Fibroblast of skin of right quadriceps (primary cell): ENCODE measurements at places on chromosomes 5 and 9.
A peak's percentile ranks its signal among the peaks of the same experiment; 100 is the strongest.

DNA sequence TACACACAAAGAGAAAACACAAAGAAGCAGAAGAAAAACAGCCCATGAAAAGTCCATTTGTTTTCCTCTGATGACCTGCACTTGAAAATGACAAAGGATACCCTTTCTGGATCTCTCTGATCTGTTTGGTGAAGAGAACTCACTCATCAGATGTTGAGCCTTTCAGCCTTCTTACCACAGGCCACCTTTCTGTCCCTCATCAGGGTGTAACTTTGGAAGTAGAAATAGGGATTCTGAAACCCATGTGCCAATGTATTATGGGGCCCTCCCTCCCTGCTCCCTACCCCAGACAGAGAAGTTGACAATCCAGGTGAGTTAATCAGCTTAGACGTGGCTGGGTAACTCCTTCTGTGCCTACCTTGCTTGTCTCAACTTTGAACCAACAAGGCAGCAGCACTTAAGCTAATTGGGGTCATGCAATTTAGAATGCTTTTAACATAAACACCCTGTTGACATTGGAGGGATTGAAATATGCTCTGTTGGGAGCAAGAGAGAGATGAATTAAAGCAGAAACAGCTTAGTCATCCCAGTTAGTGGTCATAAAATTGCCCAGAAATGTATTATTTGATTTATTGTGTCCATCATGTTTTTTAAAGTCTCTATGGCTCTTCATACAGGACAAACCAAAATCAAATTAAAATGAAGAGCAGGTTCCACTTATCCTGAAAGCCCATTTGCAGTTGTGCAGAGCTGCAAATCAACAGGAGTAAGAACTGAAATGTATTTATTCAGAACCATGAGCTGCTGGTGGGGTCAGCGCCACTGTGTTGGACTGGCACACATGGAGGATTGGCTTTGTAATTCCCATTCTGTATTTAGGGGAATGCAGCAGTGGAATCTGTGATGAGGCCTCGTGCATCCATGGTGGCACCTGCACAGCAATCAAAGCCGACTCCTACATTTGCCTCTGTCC is 132.0 kb downstream of the LIFR start:
- DNase-seq = peak; percentile 50

DNA sequence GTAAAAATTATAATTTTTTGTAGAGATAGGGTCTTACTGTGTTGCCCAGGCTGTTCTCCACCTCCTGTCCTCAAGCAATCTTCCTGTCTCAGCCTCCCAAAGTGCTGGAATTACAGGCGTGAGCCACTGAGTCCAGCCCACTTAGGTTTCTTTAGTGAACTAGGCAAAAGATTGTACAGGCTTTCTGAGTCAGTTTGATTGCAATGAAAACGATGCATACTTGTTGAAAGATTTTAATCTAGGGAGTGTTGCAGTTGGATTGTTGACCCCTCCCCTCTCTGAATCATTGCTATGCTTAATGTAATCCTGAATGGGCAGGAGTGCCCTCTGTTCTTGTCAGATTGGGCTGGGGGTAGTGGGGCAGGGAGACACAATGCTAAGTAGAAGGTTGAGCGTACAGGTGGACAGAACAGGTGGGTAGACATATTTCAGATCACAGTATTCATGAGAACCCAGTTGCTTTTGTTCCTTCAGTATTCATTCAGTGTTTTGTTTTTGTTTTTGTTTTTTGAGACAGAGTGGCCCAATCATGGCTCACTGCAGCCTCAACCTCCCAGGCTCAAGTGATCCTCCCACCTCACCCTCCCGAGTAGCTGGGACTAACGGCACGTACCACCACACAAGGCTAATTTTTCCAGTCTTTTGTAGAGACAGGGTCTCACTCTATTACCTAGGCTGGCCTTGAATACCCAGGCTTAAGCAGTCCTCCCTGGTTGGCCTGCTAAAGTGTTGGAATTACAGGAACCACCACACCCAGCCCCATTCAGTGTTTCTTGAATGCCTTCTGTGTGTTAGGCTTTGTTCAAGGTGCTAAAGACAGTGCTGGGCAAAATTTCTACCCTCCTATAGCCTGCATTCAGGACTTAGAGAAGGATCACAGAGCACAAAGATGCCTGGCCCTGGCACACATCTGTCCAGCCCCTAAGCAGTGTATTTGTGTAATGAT is 70.1 kb downstream of the KIAA1958 start:
- DNase-seq = peak; percentile 87

- no peak for DNase-seq
These were observed 40.7 kb upstream of the PPP2R2B start for GRCh38 chr5:146919304-146919703.

DNA sequence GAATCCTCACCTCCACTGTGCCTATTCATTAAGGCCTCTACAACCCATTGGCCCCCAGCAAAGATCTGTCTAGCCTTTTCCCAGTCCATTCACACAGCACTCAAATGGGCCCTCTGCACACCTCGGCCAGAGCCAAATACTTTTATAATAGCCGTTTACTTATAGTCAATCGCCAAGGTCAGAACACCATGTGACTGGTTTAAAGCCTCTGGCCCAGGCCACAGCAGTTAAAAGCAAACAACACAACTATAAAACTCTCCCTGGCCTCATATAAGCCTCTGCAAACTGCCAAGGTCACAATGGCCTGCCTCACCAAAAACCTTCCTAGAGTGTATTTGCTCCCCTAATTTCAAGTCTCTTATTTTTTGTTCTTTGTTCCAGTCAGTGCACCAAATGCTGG is 562.6 kb downstream of the CAAP1 start:
- no peak for DNase-seq

DNA sequence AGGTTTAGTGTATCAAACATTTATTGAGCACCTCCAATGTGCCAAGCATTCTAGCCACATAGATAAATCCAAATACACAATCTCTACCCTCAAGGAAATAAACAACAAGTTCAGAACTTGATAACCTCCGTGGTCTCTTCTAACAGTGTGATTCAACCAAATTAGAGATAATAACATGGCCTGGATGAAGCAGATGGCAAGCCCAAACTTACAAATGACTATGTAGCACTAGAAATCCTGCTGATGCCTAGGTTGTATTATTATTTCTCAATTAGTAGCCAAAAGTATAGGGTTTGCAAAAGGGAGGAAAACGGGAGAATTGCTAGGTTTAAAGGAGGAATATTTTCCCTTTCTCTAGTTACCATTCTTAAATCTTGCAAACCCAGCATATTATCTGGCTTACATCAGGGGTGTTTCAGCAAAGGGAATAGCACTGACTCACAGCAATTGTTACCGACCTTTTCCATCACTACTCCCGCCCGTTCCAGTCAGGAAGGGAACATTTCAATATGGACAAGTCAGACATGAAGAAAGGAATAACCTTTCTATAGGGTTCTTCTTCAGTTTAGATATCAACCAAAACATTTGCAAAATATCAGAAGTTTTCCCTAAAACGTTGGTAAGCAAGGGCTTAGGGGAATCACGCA is 2.3 kb downstream of the DPYSL3 start:
- DNase-seq = peak; percentile 67

- peak; percentile 43 for DNase-seq
These were observed 8.7 kb upstream of the NDUFB6 start for GRCh38 chr9:32581512-32582143.

DNA sequence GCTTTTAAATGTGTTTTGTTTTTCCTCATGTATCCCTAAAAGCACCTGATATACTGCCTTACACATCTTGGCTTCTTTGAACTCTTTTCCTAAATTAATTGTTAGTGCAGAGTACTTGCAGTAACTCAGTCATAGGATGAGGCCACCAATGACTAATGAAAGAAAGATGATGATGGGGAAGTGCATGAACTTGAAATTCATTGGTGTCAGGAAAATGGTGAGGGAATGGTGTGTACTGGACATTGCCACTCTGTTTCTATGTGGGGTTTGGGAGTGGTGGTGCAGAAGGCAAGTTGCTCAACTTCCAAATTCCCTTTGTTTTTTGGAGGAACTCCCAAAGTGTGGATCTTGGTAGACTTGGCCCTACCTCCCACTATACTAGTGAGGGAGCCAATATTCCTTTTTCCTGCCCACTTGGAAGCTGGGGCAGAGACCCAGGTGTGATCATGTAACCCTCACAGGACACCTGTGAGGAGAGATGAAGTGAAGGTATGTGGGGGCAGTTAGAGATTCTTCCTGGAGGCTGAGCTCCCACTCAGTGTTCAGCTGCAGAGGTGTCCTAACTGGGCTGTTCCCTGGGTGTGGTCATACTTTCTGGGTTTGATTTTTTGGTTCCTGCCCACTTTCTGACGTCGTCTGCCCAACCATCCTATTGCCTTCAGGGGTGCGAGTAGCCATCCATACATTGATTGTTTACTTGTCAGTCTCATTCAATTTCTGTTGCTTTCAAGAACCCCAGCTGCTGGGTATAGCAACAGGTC is 298.5 kb downstream of the MAST4 start:
- DNase-seq = no peak

DNA sequence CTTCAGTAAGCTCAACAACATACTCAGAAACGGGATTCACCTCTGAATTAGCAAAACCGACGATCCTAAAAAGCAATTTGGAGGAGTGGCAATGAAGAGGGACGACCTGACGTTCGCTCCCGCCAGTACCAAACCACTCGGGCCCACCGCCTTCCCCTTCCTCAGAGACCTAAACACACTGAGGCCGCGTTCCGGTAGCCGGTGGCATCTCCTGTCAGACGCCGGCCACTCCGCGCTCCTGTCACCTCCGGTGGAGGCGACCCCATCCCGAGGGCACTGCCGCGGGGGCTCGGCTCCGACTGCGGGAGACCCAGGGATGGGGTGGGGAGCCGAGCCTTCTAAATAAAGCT is 617 bp downstream of the PPP6C start:
- DNase-seq = no peak

DNA sequence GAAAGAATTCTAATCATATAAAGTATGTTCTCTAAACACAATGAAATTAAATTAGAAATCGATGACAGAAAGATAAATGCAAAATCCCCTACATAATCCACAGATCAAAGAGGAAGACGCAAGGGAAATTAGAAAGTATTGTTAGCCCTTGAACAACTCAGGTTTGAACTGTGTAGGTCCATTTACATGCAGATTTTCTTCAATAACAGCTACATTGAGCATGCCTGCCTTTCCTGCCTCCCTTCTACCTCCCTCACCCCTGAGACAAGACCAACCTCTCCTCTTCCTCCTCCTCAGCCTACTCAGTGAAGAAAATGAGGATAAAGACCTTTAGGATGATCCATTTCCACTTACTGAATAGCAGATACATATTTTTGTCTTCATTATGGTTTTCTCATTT is 75.2 kb downstream of the PLPP1 start:
- no peak for DNase-seq

GRCh38 chr9:38434365-38434764 is 10.1 kb upstream of the IGFBPL1 start:
- DNase-seq = no peak

- DNase-seq = no peak
These were observed 455 bp downstream of the OLFM1 start for GRCh38 chr9:135087899-135088347.

DNA sequence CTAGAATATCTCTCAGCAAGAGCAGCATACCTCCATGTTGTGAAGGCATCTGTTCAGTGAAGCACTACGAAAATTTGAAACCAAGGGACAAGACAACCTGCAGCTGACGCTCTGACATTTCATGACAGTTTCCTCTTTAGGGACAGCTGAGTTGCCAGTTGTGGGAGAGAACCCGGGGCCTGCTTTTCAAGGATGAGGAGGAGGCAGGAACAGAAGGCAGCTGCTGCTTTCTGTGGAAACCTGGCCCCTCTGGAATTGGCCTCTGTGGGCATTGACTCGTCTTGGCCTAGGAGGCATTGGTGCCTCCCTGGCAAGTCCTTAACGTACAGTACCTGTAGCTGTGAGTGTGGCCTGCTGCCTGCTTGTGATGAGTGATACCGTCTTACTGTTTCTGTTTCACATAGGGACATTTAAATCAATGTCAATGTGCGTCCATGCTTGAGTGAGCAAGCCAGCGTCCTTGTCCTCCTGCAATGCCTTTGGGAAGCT is 21.6 kb downstream of the SLC46A2 start:
- no peak for DNase-seq

GRCh38 chr5:1324301-1324700 is 20.6 kb downstream of the CLPTM1L start:
- DNase-seq = no peak
